Upper lobe of left lung (tissue), 6 donors: ENCODE measurements at places on chromosomes 7 and 10. TPM values are rescaled to one million over a fixed set of nuclear protein-coding genes. Genes with fewer than 3 reads are reported as not detected.

ASAH2 gene
- 0.11 TPM for total RNA-seq

DNA sequence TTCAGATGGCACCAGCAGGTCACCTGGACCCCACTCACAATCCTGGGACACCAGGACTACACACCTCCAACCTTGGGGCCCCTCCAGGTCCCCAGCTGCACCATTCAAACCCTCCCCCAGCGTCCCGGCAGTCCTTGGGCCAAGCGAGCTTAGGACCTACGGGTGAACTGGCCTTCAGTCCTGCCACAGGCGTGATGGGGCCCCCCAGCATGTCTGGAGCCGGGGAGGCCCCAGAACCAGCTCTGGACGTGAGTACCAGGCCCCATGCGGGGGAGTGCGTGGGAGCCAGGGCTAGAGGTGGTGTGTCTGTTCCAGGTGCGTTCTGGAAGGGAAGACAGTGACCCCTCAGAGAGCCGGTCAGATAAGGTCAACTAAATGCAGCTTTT is 17.8 kb downstream of the ZMIZ2 start:
- DNase-seq = no peak

AUTS2 gene
- total RNA-seq = 47.3 TPM

GRCh38 chr10:53123311-53123710 is 350.7 kb upstream of the MBL2 start:
- DNase-seq = no peak

CALHM2 gene
- total RNA-seq = 25.6 TPM

- DNase-seq = peak; percentile 88
These were observed 973 bp downstream of the SDK1 start for GRCh38 chr7:3301831-3302618.

PDSS1 gene
- 4.8 TPM for total RNA-seq

DNA sequence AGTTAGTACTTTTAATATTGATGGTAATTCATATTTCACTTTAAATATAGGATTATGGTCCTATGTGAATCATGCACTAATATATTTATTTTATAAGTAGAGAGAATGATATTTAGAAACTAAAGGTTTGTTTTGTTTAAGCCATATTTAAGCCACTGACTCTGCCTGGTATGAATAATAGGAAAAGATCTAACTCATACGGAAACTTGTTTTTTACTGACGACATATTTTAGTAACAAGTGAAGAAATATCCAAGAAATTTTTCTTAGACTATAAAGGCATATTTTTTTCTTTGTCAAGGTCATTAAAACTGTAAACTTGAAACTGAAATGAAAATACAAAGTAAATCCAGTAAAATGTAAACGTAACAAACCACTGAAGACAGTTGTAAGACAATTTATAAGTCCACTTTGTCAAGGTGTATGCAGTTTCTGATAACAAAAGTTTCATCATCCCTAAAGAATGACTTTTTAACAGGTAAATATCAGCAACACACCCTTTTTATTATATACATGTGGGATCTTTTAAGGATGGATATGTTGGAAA is 147.1 kb downstream of the PHF14 start:
- no peak for DNase-seq

TMEM139 gene
- total RNA-seq = 52.7 TPM

PAPOLB gene
- 0.98 TPM for total RNA-seq

TRAPPC14 gene
- 13.7 TPM for total RNA-seq

GRCh38 chr7:1920266-1920681 is 250.2 kb downstream of the ELFN1 start:
- no peak for DNase-seq

CYP3A5 gene
- 15.3 TPM for total RNA-seq

GRCh38 chr10:89845541-89846280 is 144.3 kb downstream of the KIF20B start:
- no peak for DNase-seq

DNA sequence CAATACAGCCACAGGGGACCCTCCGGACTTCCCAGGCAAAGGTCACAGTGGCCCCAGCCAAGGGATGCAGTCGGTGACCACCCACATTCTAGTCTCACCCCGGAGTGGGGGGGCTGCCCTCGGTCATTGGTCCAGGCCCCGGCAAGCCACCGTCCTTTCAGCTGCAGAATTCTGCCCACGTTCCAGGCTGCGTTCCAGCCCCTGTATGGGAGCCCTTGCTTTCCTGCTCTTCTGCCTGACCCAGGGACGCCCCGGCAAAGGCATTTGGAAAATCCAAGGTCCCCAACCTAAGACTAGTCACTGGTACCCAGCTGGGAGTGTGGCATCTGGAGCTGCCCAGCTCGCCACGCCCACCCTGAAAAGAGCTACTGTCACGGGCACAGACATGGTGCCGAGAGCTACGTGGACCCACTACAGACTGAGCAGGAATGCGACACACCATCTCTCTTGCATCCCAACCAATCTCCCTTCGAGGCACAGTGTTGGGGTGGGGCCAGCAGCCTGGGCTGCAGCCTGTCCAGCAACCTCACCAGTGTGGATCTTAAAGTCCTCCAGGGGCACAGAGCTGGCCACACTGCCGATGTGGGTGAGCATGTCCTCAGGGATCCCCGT is 18.6 kb downstream of the OGDHL start:
- DNase-seq = peak; percentile 38

DNA sequence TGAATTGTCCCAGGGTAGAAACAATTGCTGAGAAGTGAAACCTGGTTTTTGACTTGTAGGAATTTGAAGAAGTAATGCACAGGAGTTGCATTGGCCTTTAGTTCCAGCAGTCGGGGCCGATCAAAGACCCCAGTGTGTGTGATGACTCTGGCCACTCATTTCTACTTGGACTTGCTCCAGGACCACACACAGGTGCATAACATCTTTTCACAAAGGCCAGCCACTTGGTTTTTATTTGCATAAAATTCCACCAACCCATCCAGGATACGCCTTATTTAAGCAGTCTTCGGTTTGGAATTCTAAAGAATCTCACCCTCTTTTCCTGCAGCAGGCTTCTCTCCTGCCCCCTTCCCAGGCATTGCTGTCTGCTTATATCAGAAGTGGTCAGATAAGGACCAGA is 162.0 kb upstream of the HABP2 start:
- DNase-seq = no peak

- no peak for DNase-seq
These were observed 64.1 kb downstream of the CAV1 start for GRCh38 chr7:116588641-116589594.

DNA sequence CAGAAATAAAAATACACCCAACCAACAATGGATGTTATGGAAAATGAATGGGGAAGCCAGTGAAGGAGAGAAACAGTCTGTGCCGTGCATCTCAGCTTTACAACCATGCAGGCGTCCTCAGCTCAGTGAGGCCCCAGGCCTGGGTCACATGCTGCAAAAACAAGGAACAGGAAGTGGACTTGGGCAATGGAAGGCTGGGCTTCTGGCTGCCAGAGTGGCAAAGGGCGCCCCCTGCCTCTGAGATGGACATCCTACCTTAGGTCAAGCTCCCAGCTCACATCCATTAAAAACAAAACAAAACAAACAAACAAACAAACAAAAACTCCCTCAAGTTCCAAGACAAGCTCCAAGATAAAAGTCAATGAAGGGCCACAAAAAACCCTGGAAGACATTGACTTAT is 54.7 kb upstream of the AFAP1L2 start:
- no peak for DNase-seq

DNA sequence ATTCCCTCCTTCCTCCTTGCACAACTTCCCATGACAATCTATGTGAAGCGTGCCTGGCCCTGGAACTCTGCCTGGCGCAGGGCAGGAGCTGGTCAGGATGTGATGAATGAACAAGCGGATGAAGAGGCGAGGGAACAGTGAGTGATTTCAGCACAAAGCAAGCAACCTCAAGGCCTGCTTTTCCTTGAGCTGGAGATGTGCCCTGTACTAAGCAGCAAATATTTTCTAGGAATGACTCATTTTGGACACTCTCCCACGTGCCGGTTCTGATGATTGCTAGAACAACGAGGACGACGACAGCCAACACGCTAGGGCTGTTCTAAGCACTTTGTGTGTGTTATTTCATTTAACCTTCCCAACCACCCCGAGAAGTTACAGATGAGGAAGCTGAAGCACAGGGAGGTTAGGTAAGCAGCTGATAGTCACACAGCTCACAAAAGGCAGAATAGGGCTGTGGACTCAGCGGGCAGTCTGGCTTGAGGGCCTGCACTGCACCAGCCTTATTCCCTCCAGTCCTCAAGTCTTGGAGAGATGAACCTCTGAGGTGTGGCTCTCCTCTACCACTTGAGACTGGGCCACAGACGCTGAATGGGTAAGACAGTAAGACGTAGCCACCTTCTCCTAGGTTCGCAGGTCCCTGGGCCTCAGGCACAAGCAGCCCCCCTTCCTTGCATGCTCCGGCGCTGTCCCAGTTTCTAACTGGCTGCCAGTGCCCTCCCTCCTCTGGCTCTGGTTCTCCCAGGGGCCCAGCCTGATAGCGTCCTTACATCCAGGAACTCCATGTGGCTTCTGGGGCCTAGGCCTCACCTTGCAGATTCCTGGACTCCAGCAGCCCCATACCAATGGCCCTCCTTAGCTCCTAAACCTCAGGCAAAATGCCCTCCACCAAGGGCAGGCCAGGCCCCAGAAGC is 59.0 kb downstream of the YKT6 start:
- peak; percentile 26 for DNase-seq

- no peak for DNase-seq
These were observed 247.8 kb downstream of the DOCK4 start for GRCh38 chr7:111958431-111958830.

GRCh38 chr10:99143011-99143410 is 92.6 kb downstream of the HPSE2 start:
- DNase-seq = no peak

DNA sequence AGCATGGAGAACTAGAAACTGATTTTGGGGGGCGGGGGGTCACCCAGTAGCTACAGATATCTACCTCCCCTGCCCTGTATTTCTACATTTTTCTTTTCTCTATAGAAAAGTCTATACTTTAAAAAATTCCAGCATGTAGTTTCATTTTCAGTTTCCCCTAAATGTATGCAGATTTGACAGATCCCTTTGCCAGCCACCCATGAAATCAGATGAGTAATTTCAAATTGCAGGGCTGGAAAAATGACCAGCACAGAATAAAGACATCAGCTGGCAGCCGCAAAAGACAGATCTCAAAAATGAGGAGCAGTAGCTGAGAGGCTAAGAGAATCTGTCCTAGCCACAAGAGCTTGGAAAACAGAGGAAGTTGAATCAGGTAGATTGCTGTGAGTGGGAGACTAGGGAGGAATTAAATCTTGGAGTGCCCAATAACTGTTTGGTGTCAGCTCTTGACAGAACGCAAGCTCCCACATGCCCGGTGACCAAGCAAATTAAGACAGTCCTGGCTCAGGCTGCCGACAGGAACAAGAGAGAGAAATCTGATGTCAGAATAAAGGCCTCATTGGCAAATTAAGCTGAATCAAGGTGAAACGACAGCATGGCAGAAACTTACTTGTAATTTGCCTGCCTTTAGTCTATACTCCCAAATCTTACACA is 24.5 kb downstream of the ADRB1 start:
- DNase-seq = no peak

HTR5A gene
- not detected for total RNA-seq

- peak; percentile 86 for DNase-seq
These were observed 239.6 kb downstream of the DNAJB6 start for GRCh38 chr7:157576415-157576814.

RAB19 gene
- 1.9 TPM for total RNA-seq

GTF2IRD1 gene
- 24.0 TPM for total RNA-seq

DNA sequence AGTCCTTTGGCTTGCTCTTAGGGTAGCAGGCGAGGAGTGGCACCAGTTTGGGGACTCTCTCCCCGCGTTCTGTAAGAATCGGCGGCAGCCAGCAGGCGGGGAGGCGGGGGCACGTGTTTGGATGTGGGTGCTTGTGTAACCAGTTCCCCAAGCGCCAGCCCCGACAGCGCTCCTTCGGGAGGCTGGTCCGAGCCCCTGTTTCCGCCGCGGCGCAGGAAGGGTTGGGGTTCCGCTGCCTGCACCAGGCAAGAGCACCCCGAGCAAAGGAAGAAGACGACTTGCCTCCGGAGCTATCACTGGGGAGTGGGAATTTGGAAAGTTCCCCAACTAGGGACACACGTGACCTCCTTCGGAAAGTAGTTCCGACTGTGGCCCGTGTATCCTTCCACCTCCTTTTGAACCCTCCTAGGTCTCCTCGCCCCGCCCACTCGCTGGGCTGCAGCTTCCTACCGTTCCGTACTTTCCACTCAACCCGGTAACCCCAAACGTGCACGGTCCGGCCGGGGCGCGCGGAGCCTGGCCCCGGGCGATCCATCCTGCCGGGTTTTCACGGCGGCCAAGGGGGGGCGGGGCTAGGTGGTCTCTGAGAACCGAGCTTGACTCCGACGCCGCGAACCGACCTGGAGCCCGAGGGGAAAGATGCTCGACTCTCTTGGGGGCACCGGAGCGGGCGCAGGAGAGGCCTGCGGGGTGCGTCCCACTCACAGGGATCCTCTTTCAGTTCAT is 1.2 kb downstream of the KLLN start:
- peak; percentile 97 for DNase-seq

GRCh38 chr7:147276106-147276505 is 1159.5 kb downstream of the CNTNAP2 start:
- DNase-seq = no peak

DNA sequence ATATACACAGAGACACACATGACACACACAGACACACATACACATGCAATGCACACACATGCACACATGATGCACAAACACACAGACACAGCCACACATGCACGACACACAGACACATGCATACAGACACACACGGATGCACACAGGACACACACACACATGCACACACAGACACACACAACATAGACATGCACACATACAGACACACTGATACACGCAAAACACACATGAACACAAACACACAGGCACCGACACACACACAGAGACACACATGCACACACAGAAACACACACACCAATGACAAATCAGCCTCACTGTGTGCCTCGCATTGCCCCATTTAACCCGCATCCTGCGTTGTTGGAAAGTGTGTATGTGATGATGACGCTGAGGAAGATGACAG is 232.4 kb downstream of the ADARB2 start:
- no peak for DNase-seq

FBXO24 gene
- total RNA-seq = not detected

CAMK2B gene
- 0.09 TPM for total RNA-seq

- DNase-seq = no peak
These were observed 25.5 kb upstream of the AFAP1L2 start for GRCh38 chr10:114429581-114430335.

- no peak for DNase-seq
These were observed 21.0 kb downstream of the AHR start for GRCh38 chr7:17319164-17320101.

ENTPD1 gene
- 21.1 TPM for total RNA-seq

GRCh38 chr7:50805447-50806125 is 22.9 kb upstream of the GRB10 start:
- no peak for DNase-seq
